ENCODE measurements at places on chromosomes 3 and 15.

GRCh38 chr15:38197553-38197952 is 55.1 kb upstream of the SPRED1 start:
- no peak for DNase-seq

DNA sequence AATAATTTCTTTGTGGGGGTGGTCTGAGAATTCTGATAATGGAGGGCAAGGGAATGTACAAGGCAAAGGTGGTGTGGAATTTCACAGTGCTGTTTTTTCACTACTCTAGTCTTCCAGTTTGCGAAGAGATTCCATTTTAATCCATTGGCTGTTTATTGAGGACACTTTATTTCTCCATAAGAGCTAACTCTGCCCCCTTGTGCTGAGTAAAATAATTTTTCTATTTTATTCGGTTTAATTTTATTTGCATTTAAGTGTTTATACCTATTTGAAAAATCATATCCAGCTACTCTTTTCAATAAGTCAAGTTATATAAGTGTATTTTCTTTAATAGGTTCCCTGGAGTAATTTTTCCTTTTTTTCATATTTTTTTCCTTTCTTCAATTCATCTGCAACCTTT is 840.1 kb downstream of the TUSC7 start:
- no peak for DNase-seq

DNA sequence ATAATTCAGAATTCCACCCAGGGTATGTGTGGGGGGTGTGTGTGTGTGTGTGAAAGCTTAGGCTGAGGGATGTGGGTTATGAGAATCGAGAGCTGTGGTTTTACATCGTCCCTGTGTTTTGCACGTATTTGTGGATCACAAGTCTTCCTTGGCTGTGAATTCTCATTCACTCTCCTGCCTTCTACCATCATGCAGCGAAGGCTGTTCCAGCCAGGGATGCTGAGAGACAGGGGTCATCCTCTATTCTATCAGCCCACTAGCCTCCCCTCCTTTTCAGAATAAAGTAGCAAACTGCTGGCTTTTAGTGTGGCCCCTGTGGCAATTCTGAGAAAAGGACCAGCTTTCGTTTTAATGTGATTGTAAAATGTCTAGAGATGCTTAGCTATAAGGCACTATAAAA is 460.6 kb upstream of the NR2F2 start:
- no peak for DNase-seq

DNA sequence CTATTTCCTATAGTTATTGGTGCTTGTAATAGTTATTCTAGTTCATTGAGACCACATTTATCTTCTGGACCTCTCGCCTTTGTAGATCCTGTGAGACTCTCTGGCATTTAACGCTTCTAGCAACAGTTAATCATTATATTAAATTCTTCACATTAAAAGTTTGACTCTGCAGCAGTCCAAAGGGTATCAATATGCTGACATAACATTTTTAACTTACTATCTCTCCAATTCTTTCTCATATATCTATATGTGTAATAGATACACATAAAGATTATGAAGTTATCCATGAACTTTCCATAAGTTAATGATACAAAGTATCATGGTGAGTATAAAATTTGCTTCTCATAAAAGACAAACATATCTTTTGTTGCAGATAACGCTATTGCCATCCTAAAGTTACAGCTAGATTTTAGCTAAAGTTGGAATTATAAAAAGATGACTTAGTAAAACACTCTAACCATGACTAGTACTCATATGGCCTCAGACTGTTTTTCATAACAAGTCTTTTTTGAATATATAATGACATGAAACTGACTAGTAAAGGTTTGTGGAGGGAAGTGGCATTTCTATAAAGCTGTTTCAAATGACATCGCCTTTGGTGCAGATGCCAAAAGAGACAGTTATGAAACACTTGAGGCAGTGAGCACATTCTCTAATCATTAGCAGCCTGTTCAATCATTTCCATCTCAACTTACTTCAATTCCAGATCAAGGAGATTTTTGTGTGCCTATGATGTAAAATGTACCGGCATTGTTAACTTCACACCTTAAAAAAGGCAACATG is 379.3 kb upstream of the CBLB start:
- no peak for DNase-seq

DNA sequence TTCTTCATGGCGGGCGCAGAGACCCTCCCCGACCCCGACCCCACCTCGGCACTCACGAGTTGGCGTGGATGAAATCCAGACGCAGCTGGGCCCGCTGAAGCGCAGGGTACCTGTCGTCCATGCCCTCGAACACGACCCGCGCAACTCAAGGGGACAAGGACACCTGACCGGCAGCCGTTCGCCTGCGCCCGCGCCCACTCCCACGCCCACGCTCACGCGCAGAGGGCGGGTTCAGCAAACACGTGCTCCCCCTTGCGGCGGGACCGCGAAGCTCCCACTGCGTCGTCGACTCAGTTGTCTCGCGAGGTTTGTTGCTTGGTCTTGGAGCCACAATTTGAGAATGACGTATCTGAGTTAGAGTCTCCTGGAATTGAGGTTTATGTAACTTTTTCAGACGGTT is at the start of gene MORC1:
Gene MORC1 (minus strand): TSS at position 196 of the 400 bp plus-strand sequence. CDS start 75 bp downstream, at position 121.
- no peak for DNase-seq

GRCh38 chr15:29631076-29632070 is 190.9 kb downstream of the TJP1 start:
- no peak for DNase-seq

GRCh38 chr3:47588587-47588986 is 9.9 kb upstream of the CSPG5 start:
- DNase-seq: no peak

GRCh38 chr3:66362541-66362941 is 138.3 kb downstream of the LRIG1 start:
- no peak for DNase-seq

DNA sequence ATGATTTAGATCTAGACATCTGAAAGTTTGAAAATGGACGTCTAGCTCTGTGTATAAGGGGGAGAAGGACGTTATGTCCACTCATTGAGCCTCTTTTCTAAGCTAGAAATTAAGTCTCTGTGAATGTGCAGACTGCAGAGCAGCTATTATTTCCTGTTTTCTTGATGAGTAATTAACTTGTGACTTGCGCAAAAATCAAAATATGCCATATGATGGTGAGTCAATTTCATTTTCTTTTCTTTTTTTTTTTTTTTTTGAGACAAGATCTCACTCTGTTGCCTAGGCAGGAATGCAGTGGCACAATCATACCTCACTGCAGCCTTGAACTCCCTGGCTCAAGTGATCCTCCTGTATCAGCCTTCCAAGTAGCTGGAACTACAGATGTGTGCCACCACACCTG is 14.1 kb downstream of the LACTB start:
- no peak for DNase-seq

DNA sequence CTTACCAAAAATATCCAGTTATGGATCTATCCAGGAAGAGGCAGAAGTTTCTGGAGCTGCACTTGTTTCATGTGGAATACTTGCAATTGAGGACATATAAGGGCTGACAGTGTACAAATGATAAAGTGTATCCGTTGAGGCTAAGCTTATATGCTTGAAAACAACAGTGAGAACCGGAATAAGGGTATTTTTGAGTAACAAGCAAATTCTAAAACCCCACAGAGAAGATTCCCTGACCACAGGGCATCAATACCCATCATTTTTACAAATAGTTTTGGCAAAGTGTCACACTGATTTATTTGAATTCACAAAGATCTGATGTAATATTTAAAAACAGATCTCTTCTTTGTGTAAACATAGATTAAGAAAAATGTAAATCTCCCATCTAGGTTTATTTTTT is 208.4 kb downstream of the FMN1 start:
- DNase-seq: no peak

- no peak for DNase-seq
Measured at GRCh38 chr15:88813960-88814359, 10.7 kb downstream of the ACAN start.

- DNase-seq: no peak
Measured at GRCh38 chr15:64019764-64020163, 26.5 kb downstream of the DAPK2 start.

All from stimulated activated CD4-positive, alpha-beta T cell treated with anti-CD3 and anti-CD28 coated beads, Interleukin-4, amount 100 ng/mL, for 1 hour (primary cell).